ENCODE measurements at places on chromosomes 12 and 14.
A peak's percentile ranks its signal among the peaks of the same experiment; 100 is the strongest.

DNA sequence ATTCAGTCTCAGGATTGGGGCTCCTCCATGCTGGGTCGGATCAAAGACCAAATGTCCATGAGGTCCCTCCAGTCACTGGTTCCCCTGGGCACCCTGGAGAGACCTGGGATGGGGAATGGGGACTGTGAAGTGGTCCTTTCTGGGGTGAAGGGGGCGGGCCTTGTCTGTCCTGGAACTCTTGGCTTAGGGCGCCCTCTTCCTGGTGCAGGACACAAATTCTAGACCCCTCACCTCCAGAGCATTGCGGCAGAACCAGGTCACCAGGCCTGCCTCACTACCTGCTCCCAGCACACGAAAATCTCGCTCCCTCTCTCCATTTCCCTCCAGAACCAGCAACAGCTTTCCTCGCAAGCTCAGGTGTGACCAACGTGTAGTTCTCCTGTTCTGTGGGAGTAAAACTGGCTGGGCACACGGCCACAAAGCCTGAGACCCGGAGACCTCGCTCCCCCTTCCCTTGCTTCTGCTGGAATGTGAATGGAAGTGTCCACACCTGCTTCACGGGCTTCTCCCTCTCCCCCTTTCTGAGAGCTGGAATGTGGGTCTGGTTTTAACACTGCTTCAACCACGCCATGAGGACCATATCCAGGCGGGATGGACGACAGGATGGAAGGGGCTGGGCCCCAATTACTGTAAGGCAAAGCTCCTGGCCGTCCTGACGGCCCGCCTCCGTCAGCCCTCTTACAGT lies 112.7 kb downstream of the SCARB1 start:
- peak; percentile 22 for DNase-seq

GRCh38 chr14:104800015-104800770 lies 708 bp upstream of the ZBTB42 start:
- peak; percentile 47 for DNase-seq

GRCh38 chr14:61110316-61111082 lies 129.5 kb downstream of the SLC38A6 start:
- DNase-seq, result no peak

DNA sequence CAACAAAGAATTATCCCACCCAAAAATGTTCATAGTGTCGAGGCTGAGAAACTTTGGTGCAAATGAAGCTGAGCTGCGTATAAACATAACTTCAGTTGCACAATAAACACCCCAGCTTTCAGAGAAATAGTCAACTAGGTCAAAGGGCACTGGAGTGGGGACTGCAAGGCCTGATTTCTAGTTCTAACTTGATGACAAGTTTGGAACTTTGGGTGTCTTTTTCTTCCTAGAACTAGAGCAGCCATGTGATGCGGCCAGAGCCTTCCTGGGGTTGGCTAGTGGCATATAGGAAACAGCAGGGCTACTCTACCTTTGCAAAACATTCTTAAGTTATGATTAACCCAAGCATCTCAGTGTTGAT lies 298.4 kb upstream of the AMIGO2 start:
- DNase-seq, result no peak

DNA sequence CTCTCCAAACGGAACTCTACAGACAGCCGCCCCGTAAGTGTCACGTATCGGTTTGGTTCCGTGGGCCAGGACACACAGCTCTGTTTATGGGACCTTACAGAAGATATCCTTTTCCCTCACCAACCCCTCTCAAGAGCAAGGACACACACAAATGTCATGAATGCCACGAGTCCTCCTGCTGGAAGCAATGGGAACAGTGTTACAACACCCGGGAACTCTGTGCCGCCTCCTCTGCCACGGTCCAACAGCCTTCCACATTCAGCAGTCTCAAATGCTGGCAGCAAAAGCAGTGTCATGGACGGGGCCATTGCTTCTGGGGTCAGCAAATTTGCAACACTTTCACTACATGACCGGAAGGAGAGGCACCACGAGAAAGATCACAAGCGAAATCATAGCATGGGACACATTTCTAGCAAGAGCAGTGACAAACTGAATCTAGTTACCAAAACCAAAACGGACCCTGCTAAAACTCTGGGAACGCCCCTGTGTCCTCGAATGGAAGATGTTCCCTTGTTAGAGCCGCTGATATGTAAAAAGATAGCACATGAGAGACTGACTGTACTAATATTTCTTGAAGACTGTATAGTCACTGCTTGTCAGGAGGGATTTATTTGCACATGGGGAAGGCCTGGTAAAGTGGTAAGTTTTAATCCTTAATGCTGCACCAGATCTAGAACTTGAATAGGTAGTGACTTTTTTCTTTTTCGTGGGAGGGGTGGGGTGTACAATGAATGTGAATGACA lies 69.7 kb downstream of the WDR20 start:
- no peak for DNase-seq

GRCh38 chr14:56379956-56380355 lies 199.6 kb upstream of the TMEM260 start:
- no peak for DNase-seq

- no peak for DNase-seq
Observed at GRCh38 chr14:95496111-95496681, 20.3 kb downstream of the SYNE3 start.
